AG20443 (cell line): ENCODE measurements at places on chromosomes 13 and 19.

DNA sequence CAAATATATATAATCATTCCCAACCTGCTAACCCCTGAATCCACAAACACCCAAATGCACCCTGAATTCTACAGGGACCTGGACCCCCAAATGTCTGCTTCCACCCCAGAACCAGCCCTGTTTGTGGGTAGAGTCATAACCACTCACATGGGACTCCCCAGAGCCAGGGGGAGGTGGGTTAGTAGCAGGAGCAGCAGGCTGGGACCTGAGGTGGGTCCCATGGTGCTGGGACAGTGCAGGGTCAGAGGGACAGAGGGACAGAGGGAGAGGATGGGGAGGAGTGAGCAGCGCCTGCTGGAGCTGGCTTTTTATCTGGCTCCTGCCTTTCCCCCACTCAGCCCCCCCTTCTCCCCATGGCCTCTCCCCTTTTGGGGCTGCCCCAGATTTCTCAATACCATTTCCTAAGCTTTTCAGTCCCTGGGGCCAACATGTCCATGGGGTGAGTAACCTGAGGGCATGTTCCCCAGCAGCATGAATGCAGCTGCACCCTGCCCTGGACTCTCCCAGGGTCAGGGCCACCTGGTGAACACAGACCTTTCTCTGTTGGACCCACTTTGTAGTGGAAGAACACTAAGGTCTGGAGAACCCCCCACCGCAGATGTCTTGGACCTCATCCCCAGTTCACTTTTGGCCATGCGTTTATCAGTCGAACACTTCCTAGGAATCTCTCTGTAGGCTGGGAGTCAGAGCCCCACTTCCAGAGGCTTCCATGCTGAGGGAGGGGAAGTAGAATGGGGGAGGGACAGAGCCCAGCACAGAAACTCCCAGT, at the start of gene C3:
TSS of gene C3 (minus strand) at position 282 of the 769 bp plus-strand sequence. CDS start at position 221, 61 bp downstream.
- peak; percentile 88 for DNase-seq

- no peak for DNase-seq
Observed at GRCh38 chr19:47418692-47419029, 666 bp downstream of the MEIS3 start.

DNA sequence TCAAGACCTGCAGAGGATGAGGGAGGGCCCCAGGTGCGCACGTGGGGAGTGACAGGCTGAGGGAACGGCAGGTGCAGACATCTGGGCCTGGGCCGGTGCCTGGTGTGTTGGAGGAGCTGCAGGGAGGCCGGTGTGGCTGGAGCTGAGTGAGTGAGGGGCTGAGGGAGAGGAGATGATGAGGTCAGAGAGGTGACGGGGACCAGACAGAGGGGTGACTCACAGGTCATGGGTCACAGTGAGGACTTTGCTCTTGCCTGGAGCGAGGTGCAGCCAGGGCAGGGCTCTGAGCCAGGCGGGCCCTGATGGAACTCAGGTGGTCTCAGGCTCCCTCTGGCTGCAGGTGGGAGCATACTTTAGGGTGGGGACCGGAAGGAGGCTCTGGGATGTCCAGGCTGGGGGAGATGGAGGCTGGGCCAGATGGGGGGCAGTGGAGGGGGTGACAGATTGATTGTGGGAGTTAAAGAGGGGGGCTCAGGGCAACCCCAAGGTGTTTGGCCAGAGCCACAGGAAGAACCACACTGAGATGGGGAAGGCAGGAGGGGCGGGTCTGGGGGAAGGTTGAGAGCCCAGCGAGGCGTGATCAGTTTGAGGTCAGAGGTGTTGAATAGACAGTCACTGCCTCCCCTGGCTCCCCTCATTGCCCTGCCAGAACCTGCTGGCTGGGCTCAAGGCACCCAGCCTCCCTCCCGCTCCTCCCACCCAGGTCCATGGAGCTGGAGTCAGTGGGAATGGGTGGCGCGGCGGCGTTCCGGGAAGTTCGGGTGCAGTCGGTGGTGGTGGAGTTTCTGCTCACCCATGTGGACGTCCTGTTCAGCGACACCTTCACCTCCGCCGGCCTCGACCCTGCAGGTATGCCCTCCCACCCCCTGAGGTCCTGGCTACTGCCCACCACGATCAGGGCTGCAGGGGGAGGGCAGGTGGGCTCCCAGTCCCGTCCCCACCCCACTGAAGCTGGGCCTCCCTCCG, 8.4 kb downstream of the ARHGAP33 start:
- DNase-seq: no peak

- no peak for DNase-seq
Observed at GRCh38 chr19:51784109-51784785, 10.7 kb upstream of the FPR3 start.

- DNase-seq: no peak
Observed at GRCh38 chr13:97191615-97192014, 30.5 kb upstream of the MBNL2 start.

- no peak for DNase-seq
Observed at GRCh38 chr19:55067869-55068268, 4.9 kb upstream of the RDH13 start.

- DNase-seq: no peak
Observed at GRCh38 chr13:110168999-110169933, 137.7 kb downstream of the COL4A1 start.

DNA sequence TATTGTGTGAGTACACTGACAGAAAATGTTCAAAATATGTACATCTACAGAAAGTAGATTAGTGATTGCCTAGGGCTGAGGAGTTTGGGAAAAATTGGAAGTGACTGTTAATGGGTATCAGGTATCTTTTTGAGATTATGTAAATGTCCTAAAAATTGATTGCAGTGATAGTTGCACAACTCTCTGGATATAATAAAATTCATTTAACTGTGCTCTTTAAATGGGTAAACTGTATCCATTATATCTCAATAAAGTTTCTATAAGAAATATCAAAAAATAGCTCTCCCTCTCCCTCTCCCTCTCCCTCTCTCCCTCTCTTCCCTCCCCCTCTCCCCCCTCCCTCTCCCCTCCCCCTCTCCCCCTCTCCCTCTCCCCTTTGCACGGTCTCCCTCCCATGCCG, 9.4 kb upstream of the ZNF227 start:
- DNase-seq: no peak

- no peak for DNase-seq
Observed at GRCh38 chr13:52651897-52652195, 790 bp upstream of the SUGT1 start.

GRCh38 chr13:71618159-71618558, 248.8 kb downstream of the DACH1 start:
- no peak for DNase-seq

DNA sequence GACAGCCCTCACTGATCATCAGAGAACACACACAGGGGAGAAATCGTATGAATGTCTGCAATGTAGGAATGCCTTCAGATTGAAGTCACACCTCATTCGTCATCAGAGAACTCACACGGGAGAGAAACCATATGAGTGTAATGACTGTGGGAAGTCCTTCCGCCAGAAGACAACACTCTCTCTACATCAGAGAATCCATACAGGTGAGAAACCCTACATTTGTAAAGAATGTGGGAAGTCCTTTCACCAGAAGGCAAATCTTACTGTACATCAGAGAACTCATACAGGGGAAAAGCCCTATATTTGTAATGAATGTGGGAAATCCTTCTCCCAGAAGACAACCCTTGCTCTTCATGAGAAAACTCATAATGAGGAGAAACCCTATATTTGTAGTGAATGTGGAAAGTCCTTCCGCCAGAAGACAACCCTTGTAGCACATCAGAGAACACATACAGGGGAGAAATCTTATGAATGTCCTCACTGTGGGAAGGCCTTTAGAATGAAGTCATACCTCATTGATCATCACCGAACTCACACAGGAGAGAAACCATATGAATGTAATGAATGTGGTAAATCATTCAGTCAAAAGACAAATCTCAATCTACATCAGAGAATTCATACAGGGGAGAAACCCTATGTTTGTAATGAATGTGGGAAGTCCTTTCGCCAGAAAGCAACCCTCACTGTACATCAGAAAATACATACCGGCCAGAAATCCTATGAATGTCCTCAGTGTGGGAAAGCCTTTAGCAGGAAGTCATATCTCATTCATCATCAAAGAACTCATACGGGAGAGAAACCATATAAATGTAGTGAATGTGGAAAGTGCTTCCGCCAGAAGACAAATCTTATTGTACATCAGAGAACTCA, 32.5 kb downstream of the ZNF567 start:
- DNase-seq: no peak

GRCh38 chr19:29831041-29831548, 19.3 kb downstream of the CCNE1 start:
- no peak for DNase-seq
